ENCODE measurements at places on chromosomes 16 and 17.

DNA sequence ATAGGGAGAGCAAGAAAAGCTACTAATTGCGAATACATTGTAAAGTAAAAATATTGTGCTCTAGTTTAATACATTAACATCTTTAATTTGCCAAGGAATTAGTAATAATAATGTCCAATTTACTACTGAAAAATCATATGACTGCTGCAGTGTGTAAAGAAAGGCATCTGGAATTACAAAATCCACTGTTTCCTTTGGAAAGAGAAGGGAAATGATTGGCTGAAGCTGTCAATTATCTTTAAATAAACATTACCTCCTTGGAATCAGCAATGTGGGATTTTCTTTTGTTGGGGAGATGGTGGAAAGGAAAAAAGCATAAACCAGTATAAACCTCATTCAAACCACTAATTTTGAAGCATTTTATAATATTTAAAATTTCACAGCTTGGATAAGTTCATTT, 276.0 kb downstream of the MAP2K6 start:
- no peak for DNase-seq

DNA sequence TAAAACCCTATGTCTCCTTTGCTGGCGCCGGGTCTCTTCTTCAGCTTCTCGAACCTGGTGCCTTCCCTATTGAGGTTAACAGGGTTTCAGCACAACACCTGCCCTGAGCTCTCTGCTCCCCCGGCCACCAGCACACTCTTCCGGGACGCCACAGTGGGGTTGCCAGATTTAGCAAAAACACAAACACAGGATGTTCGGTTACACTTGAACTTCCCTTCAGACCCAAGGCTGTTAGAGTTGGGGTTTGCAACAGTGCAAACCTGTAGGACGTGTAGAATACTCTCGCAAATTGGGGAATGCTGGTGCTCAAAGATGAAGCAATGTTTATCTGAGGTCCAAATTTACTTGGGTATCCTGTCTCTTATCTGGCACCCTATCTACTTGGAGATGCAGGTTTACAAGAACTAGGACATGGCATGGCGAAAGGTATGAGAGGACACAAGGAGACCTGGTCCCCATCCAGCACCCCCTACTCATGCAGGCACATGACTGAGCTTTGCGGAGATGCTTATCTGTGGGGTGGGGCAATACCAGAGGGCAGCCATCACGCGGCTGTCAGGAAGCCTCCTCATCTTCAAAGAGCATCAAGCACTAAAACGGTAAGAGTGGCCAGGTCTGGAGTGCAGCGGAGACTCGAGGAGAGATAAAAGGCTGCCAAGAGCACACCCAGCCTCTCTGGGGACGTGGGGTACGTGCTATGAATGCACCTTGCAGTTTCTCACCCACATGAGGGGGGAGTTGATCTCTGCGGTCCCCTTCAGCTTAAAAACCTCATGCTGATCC, 52.8 kb downstream of the SDK2 start:
- DNase-seq = no peak

DNA sequence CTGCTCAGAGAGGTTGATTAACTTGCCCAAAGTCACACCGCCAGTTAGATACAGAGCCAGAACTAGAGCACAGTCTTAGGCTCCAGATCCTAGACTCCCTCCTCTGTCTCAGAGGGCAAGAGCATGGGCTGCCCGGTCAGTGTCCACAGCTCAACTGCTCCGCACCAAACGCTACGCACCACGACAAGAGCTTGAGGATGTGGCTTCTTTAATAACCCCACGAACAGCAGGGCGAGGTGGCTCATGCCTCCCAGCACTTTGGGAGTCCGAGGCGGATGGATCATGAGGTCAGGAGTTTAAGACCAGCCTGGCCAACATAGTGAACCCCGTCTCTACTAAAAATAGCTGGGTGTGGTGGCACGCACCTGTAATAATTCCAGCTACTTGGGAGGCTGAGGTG, 21.4 kb downstream of the FA2H start:
- DNase-seq = no peak

DNA sequence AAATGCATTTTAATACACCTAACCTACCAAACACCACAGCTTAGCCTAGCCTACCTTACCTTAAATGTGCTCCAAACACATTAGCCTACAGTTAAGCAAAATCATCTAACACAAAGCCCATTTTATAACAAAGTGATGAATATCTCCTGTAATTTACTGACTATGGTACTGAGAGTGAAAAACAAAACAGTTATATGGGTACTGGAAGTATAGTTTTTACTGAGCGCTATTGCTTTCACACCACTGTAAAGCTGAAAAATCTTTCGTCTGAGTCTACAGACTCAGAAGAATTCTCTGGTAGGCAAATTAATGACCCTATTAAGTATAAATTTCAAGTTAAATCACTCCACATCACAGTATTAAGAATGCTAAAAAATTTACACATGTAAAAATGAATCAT, 3.5 kb downstream of the GRB2 start:
- DNase-seq = no peak

DNA sequence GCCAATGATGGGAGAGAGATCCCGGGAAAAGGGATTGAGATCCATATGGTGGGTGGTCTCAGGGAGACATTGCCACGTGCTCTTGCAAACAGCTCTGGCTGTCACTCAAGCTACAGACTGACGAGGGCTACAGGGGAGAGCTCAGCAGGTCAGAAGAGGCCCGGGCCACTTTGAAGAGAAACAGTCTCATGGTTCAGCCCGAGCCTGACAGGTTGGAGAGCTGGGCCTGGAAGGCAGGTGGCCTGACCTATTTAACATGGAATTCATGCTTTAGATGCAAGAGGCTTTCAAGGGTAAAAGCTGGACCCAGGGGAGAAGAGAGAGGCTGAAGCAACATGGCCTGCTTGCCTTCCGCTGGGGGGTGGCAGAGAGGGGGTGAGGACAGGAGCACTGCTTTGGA, 81.0 kb upstream of the BRD7 start:
- DNase-seq = no peak

GRCh38 chr17:357644-358043, 5.0 kb upstream of the RPH3AL start:
- DNase-seq = no peak

DNA sequence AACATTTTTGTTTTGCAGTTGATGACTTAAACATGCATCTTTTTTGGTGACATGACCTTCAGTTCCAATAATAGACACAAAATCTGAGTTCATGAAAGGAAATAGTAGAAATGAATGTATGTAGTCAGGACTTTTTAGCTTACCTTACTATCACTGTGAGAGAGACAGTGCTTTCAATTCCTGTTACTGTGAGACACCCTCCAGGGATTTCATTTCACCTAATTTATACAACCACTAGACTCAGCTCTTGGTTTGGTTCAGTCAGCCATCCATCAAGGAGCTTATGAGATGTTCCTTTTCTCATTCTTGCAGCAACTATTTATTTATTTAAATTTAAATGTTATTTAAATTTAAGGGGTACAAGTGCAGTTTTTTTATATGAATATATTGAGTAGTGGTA, 77.9 kb downstream of the MAP2K4 start:
- no peak for DNase-seq

- DNase-seq = no peak
Observed at GRCh38 chr16:81394966-81395655, 49.5 kb upstream of the CMIP start.

- no peak for DNase-seq
Observed at GRCh38 chr17:14157822-14158221, 78.8 kb downstream of the CDRT15 start.

DNA sequence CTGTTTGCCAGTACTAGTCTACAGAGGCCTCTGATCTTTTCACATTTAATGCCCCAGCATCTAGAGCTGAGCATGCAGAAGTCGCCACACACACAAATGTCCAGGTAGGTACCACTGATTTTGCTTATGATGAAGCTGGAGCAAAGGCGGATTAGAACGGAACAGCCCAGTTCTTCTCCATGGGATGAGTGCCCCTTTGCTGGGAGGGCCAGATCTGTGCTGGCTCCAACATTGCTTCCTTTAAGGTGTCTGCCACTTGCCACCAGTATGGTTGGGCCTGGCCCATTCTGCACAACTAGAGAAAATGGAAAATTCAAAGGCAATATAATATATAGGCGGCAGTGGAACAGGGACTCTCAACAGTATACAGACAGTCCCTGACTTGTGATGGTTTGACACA, 2.2 kb upstream of the MNT start:
- no peak for DNase-seq

GRCh38 chr17:33968350-33969044, 286.6 kb upstream of the CCL2 start:
- DNase-seq = no peak

- no peak for DNase-seq
Observed at GRCh38 chr16:53415504-53415903, 18.8 kb upstream of the RBL2 start.

GRCh38 chr17:44384823-44385286, 4.6 kb downstream of the ITGA2B start:
- no peak for DNase-seq

- no peak for DNase-seq
Observed at GRCh38 chr17:67993153-67993997, 2.9 kb downstream of the C17orf58 start.

DNA sequence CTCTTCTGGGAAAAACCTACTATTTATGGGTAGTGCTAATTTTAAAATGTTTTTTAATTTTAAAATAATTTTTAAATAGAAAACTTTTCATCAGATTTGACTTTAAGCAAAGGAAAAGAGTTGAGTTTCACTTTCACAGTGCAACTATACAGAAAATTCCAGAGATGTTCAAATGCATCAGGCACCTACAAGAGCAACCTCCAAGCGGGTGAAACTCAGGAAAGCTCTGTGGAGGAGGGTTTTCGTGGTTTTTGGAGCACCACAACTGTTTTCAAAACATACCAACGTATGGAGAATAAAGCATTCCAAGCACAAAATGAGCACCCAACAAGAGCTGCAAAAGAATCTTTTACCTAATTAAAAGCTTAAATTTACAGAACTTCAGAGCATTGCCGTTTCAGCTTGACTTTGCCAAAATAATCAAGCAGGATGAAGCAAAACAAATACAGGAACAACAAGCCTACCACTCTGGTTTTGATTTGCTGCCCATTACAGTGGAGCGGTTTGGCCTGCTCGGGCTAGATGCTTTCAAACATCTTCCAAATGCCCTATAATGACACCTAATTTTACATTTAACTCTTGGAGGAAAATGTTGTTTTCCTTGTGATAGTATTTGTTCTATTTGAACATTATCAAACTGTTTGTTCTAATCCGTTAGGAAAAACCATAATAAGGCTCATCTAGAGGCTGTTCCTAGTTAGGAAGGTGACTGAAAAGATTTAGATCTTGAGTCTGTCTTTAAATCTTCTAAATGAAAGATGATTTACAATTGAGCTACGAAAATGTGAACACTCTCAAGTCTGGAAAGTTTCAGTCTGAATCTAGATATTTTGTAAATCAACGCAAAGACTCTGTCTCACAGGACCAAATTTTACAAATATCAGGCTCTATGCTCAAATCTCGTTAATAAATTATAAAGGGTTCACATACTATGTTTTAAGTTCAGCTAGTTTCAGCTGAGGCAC, 34.5 kb downstream of the NACA2 start:
- DNase-seq = no peak

DNA sequence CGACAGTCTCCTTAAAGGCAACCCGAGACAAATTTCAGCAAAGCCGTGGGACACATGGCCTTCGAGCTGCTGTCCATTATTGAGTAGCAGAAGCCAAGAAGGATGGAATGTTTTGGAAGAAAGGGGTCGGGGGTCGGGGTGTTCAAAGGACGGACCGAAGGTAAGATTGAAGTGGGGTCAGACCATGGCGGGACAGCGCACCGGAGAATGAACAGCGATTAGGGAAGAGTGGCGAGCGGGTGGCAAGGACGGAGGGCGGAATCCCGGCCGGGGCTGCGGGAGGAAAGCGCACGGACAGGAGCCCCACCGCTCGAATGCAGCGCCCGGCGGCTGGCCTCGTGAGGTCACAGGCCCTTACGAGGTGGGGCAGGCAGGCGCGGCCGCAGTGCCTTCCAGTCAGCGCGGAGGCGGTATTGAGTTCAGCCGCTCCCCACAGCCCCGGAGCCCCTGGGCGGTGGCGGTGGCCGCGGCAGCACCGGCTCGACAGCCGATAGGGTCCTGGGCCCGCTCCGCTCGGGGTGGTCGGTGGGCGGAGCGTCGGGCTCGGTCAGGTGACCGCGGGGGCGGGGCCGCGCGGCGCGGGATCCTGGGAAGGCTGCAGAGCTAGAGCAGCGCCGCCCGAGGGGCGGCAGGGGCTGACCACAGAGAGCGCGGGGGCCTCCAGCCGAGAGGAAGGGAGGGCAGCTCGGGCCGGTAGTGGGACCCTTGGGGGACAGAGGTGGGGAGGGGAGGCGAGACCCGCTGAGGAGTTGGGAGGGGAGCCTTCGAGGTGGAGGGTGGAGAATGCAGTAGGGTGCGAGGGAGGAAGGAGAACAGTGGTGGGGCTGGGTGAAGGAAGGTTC, at the start of gene EFCAB13:
TSS of gene EFCAB13 (plus strand) at position 574 of the 842 bp plus-strand sequence. CDS start 4,399 bp downstream, outside the sequence.
- peak; percentile 9 for DNase-seq

DNA sequence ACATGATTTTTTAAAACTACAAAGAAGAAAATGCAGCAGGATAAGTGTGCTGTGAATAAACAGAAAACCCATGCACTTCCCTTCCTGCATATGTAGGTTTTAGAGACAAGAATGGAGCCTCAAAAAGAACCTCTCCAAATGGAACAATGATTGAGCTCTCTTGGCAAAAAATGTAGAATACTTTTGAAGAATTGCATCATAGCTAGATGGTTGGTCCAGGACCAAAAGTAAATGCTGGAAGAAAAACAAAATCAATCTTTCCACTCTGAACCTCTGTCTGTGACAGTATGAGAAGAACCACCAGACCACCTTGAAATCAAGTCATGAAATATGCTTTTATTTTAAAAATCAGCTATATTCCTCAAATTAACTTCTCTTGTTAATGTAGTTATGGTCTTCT, 17.5 kb downstream of the HELZ start:
- no peak for DNase-seq

DNA sequence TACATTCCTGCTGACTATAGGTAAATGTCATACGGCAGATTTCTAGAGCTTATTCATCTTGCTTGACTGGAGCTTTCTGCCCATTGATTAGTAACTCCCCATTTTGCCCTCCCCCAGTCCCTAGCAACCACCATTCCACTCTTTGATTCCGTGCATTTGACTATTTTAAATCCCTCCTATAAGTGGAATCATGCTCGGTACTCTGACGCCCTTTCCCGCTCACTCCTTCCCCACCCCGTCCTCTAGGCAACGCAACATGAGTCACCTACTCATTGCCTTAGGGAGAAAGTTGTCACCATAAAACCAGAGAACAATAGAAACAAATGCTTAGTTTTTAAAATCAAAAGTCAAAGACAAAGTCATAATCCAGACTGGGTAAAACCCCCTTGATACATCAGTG, 45.5 kb upstream of the RBBP6 start:
- no peak for DNase-seq

DNA sequence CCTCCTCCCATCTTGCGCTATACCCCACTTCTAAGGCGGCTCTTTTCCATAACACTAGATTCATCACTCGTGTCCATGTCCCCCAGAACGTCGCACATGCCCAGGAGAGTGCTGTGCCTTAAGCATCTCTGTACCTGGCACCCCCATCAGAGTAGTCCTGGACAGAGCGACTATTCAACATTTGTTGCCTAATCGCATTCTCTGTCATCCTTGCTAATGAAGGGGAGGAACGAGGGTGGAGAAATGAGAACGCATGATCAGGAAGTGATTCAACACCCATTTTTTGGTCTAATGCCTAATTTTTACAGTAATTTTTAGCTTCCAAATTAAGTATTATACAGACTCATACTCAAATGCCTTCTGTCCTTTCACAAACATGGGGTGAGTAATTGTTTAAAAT, 53.2 kb downstream of the SLC39A11 start:
- DNase-seq = no peak

GRCh38 chr16:1492923-1493745, at the start of gene TELO2:
TSS of gene TELO2 (plus strand) at chr16:1493360. CDS start at chr16:1494282, 922 bp downstream.
- peak; percentile 21 for DNase-seq

GRCh38 chr16:56700195-56700594, 17.9 kb downstream of the MT1X start:
- DNase-seq = no peak

- DNase-seq = no peak
Observed at GRCh38 chr17:77847221-77848085, 111.0 kb upstream of the TNRC6C start.

All from keratinocyte (primary cell).